Activated naive CD4-positive, alpha-beta T cell treated with anti-CD3 and anti-CD28 coated beads, Interleukin-2, amount 50 U/mL, for 16 hours (primary cell): ENCODE measurements at places on chromosomes 2 and 18.

DNA sequence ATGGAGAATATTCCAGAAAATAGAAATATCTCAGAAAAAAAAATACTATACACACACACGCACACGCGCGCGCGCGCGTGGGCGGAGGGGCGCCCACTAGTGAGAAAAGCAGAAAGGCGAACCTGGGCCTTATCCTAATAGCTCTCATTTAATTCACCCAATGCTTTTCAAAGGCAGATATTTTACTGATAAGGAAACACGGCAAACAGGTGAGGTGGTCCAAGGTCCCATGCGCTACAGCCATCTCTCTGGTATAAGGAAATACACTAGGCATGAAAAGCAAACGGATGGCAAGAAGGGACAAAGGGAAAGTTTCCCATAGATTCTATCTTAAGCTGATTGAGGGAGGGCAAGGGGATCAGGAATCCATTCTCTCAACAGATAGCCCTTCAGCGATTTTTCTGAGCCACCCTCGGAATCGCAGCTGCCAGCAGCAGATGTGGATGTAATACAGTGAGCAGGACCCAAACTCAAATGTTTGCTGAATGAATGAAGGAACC, 136.7 kb downstream of the TMEM247 start:
- peak; percentile 18 for DNase-seq

DNA sequence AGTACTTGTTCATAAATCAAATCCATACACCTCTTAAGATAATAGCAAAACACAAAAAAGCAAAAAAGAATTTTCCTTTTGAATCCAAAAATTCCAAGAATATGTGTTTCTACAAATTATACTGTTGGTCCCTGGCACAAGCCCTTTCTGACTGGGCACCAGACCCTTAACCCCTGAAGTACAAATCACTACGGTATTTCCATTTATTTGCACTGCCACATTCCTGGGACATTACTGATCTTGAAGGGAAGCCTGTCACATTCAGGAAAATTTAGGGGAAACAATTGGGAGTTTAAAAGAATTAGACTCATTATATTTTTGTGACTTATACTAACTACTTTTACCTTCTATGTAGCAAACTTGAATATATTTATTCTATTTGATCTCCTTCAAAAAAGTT, 98.8 kb downstream of the ZNF521 start:
- DNase-seq = no peak

GRCh38 chr18:10119991-10120390, 206.2 kb downstream of the VAPA start:
- no peak for DNase-seq

- DNase-seq = no peak
Measured at GRCh38 chr2:13109516-13109915, 392.8 kb downstream of the TRIB2 start.

DNA sequence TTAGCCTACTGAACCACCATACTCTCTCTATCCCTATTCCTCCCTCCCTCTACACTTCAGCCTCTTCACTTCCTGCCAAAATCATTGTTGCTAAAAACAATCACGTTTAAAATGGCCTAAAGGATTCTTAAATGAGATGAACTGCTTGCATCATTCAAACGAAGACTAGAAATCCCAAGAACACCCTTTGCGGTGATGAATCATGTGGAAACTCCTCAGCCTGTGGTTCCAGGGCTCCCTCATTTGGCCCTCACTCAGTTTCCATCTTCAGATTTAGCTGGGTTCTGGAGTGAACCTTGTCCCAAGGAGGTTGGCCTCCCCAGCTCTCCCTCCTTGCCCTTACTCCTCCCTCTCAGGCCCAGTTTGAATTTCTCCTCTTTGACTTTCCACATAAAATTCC, 125.6 kb upstream of the CDC42EP3 start:
- DNase-seq = no peak

- DNase-seq = no peak
Measured at GRCh38 chr18:32301976-32302743, 112.3 kb downstream of the MEP1B start.
